Activated T-cell treated with anti-CD3 and anti-CD28 coated beads, Interleukin-2, amount 50 U/mL, for 4 hours (primary cell): ENCODE measurements at places on chromosomes 3 and 15.
A peak's percentile ranks its signal among the peaks of the same experiment; 100 is the strongest.

GRCh38 chr3:35946121-35946853, 307.0 kb downstream of the ARPP21 start:
- no peak for DNase-seq

DNA sequence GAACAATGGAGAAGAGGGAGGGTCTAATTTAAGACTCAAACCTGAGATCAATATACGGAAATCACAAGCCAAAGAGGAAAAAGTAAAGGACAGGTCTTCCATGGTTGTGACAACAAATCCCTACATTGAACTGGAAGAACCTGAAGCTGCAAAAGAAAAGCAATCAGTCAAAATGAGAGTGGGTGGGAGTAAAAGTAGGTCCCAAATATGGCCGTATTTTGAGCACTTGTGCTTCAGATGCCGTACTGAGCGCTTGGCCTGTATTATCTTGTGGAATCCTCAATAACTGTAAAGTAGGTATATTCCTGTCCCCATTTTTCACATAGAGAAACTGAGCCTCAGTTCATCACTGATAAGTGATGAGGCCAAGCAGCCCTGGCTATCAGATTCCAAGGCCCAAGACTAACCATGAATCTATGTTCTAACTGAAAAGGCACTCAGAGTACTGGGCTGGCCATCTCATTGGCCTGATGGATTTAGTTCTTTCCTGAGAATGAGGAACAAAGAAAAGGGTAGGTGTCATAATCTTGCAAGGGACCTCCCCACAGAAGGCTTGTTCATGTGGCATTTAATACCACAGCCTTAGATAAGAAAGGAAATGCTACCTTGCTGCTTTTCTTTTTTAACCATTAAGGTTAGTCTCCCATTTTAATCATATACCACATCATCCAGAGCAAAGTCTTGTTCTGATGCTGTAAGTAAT, 52.5 kb downstream of the LRRN1 start:
- no peak for DNase-seq

DNA sequence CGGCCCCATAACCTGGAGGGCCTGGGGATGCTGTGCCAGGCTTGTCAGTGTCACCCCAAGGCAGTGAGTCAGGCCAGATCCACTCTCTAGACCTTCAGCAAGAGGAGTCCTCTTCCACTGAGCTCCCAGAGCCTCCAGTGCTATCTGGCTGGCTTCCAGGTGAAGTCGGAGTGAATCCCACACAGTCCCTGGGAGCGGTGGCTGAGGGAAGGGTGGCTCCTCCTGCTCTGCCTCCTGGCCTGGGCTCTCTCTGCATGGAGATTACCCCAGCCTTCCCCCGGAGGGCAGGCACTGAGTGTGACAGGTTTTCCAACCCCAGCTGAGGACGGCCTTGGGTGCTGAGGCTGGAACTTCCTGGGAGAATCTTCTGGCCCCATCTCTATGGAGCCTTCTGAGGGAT, 82.7 kb downstream of the EPHB1 start:
- no peak for DNase-seq

GRCh38 chr15:75891895-75892294, 11.8 kb upstream of the FBXO22 start:
- no peak for DNase-seq

DNA sequence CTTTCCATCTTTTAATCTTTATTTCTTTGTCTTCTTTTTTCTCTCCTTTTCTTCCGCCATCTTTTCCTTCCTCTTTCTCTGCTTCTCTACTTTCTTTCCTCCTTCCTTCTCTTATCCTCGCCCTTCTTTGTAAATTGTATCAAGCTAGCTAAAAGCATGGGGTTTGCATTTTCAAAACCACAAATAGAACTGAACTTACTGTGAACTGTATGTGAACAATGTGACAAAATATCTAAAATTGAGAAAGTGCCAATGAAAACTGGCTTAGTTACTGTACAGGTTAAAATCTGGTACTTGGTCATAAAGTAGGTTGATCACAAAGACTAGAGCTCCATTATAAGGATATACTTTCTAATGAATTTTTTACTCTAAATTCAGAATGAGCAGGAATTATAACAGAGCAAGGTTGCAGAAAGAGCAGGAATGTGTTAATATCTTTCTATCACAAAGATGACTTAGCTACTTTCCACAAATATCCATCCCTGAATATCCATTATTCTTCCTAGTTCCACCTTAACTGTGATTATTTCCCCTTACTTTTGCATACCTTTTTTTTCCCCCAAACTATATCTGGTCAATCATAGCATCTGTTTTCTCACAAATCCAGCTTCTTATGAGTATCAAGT, 122.4 kb downstream of the LSAMP start:
- no peak for DNase-seq

DNA sequence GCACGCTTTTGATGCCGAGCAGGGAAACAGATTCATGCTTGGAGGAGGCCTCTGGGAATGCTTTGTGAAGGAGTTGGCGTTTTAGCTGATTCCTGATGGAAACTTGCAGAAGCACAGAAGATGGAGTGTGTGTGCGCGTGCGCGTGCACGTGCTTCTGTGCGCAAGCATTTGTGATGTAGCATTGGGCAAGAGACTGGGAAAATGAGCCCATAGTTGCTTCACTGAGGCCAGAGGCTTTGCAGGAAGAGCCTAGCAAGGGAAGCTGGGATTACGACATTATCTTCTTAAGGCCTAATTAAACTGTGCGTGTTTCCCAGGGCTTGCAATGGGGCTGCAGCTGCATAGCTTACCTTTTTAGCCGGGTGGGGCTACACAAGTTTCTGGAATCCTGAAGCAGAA, 18.1 kb upstream of the AGBL1 start:
- no peak for DNase-seq

DNA sequence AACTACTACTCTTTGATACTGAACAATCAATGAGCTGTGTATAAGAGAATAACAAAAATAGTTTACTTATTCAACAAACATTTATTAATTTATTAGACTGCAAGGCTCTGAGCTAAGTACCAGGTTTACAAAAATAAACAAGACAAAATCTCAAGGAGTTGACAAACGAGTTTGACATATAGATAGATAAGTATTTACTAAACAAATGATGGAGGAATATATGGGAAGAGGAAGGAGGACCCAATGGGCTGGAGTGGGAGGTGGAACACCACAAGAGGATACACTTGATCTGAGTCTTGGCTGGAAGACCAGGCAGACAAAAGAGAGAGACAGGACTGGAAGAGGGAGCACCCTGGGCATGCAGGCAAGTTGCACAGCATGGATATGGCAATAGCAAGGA, 47.5 kb upstream of the FSIP1 start:
- DNase-seq: no peak

DNA sequence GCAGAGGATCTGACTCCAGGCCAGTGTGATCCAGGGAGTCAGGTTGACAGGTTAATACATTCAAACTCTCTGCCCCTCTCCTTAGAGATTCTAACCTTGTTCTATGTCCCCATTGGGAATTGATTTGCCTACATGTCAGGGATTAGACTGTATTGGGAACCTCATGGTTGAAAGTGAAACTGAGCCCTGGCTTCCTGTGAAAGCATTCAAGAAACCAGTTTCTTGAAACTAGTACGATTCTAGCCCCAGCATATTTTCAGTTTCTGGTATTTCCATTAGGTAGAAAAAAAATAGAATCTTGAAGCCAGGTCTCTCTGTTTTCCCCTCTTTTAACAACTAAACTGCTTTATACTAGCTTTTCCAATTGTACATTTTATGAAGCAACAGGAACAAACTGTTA, 140.4 kb upstream of the ABI3BP start:
- no peak for DNase-seq

GRCh38 chr3:100268156-100268555, 7.4 kb downstream of the TBC1D23 start:
- no peak for DNase-seq

GRCh38 chr3:77169823-77170222, 129.9 kb downstream of the ROBO2 start:
- no peak for DNase-seq

GRCh38 chr3:12352253-12352652, 63.4 kb downstream of the PPARG start:
- DNase-seq: no peak

- no peak for DNase-seq
Measured at GRCh38 chr3:139634111-139634635, 43.6 kb downstream of the NMNAT3 start.

GRCh38 chr3:119343719-119344118, 49.5 kb downstream of the ARHGAP31 start:
- DNase-seq: no peak

DNA sequence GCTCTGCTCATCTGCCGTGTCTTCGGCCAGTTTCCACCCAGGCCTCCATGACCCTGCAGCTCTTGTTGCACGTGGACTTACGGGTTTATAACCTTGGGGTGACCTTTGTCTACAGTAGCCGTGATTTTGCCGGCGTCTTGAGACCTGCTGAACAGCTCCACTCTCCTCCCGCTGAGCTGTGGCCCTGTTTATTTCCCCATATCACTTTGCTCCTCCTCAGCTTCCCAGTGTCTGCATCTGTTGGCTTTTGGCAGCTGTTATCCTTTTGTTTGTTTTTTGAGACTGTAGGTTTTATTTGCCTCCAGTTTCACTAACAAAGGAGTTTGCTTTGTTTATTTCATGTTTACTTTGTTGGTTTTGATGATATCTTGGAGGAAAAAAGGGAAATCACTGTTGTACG, 29.3 kb upstream of the SLC28A1 start:
- no peak for DNase-seq

- DNase-seq: no peak
Measured at GRCh38 chr15:80779658-80780415, 667 bp downstream of the CEMIP start.

DNA sequence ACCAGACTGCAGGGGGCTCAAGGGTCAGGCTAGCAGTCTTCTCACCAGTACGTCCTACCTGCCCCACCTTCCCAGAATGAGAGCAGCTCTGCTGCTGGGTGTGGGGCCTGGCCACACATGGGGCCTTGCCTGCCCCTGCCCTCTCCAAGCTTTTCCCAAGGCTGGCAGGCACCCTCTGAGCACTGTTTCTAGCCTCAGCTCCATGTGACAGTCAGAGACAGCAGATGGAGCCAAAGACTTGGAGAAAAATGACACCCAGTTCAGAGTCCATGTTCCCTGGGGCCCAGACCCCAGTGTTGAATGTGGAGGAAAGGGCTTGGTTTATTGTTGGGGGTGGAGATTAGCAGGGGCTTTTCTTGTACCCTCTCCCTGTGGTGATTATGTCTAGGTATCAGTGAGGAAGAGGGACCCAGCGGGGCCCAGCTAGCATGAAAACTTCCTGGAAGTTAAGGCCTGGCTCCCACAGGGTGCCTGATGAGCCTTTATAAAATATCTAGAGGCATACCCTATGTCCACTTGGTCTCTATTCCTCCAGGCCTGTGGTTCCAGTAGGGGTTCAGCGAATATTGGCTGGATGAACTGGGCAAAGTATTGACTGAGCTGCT, 153.8 kb downstream of the EEFSEC start:
- no peak for DNase-seq

DNA sequence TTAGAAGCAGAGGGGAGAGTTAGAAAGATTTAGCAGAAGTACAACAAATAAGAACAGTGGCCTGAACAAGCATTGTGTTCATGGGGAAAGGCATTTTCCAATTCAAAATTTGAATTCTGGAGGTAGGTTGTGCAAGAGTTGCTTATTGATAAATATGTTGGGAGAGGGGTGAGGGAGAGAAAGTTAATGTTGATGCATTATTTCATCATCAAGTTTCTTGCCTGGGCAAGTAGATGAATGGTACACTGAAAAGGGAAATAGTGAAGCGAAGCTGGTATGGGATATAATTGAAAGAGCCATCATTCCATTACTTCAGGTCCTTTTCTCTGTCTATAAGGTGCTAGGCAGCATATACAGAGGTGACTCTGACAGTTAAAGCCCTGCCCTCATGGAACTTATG, 288.9 kb upstream of the GBE1 start:
- no peak for DNase-seq

GRCh38 chr3:177494216-177494615, 296.9 kb upstream of the TBL1XR1 start:
- no peak for DNase-seq

DNA sequence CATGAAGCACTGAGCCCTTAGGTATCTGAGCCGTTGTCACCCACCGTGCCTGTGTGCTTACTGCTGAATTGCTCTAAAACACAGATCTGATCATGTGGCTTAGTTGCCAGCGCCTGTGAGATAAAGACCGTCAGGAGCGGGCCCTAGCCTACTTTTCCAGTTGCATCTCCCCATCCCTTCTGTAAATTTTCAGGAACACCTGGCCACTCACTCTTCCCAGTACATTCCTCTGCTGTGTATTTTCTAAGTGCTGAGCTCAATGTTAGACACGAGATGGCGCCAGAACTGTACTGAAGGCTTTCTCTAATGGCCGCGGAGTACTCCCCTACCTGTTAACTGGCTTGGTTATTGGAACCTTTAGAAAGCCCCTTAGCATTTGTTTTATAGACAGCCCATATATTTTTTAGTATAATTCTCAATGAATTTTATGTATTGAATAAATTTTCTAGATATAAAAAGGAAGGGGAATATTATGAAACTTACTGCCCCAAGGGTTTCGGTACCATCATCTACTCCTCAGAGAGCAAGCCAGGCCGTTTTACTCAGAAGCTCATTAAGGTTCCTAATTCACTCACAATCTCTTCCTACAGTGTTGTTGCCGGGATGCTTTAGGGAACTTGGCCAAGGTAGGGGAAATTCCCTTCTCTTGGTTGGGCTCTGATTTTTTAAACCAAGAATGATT, 16.7 kb upstream of the WNT7A start:
- peak; percentile 41 for DNase-seq

- no peak for DNase-seq
Measured at GRCh38 chr3:39716849-39717248, 92.6 kb upstream of the MYRIP start.

- no peak for DNase-seq
Measured at GRCh38 chr15:80163217-80163616, 10.4 kb downstream of the FAH start.

- no peak for DNase-seq
Measured at GRCh38 chr3:133271539-133271938, 128.3 kb upstream of the BFSP2 start.

DNA sequence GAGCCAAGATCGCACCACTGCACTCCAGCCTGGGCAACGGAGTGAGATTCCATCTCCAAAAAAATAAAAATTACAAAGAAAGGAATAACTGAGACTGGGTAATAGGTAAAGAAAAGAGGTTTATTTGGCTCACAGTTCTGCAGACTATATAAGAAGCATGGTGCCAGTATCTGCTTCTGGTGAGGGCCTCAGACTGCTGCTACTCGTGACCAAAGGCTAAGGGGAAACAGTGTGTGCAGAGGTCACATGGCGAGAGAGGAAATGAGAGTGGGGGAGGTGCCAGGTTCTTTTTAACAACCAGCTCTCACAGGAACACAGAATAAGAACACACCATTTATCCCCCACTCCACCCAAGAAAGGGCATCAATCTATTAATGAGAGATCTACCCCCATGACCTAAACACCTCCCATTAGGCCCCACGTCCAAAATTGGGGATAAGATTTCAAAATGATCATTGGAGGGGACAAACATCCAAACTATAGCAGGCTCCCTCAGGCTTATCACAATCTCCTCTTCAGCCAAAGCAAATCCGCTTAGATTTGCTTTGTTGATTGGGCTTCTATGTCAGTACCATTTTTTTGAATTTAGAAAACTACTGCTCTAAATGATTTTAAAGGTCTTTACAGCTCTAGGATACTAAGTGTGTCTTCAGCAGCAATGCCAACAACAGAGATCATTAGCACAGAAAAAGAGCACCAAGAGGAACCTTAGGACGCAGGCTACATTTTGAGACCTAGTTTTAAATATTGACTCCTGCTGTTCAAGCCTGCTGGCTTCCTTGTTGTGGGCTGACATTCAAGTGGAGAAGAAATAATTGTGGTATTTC, 84.2 kb upstream of the TBL1XR1 start:
- no peak for DNase-seq

- DNase-seq: no peak
Measured at GRCh38 chr3:171822431-171823106, 12.3 kb upstream of the PLD1 start.
